Retina (tissue), 1 donor: ENCODE measurements at places on chromosomes 4 and X.

DNA sequence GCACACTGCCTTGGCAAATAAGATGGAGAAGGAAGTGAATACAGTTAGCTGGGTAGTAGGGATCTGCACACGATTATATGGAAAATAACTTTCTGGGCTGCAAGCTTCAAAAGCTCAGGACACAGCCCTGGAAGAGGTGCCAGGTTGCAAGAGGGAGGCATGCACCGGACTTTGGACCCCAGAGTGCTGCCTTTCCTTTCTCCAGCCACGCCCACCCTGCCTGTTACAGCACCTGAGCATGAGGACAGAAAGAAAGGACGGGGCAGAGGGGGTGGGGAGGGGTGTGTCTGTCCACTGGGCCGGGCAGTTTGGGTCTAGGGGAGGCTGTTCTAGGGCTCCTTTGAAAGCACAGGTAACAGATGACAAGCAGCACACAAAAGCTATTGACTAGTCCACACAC is 152.8 kb downstream of the ENPP6 start:
- DNase-seq = no peak

DNA sequence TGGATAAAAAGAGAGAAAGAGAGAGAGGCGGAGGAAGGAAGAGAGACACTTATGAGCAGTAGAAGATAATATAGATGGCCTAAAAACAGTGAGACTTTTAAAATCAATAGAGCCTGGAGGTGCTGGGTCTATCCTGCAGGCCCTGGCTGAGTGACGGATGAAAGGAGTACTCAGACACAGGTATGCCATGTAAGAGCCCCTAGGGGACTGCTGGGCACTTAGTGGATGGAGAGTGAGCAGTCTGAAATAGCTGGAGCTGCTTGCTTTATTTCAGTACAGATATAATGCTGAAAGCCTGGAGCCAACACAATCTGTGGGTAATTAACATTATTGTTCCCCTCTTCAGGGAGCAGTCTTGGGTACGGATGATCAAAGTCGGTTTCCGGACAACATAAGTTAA is 578.6 kb downstream of the SPOCK3 start:
- no peak for DNase-seq

DNA sequence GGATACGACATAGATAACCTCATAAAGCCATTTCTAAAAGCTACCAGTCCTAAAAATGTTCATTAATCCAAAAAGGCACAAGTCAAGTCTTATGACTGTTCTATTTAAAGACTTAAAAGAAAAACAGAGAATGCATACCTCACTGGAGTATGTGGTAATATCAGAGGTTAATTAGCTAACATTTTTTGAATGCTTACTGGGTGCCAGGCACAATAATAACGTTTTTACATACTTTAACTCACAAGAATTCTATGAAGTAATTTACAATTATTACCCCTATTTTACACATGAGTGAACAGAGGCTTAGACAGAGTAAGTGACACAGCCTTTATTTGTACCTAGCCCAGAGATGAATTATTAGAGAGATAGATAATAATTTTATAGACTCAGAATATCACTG is 207.5 kb downstream of the PDGFC start:
- DNase-seq = no peak

DNA sequence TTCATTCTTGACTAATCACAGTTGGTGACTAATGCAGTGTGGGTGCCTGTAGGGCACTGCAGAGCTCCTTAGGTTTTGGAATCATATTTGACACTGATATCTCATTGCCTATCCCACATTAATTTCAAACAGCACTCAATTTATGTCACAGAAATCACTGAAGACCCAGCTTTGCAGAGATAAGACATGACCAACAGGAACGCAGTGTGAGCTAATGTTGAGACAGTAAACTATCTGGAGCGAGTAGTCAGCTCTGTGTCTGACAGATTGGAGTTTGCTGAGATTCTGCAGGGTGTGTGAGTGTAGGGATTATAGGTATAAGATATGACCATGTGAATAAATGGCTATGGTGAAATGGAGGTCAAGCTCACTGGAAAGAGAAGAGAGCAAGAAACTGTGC is 1586.1 kb upstream of the AGA start:
- DNase-seq = no peak

- DNase-seq = no peak
Observed at GRCh38 chr4:176534566-176534965, 214.8 kb downstream of the SPCS3 start.

- no peak for DNase-seq
Observed at GRCh38 chr4:145418739-145419138, 62.9 kb upstream of the SMAD1 start.

- DNase-seq = no peak
Observed at GRCh38 chrX:19554786-19555185, 39.5 kb upstream of the MAP3K15 start.

DNA sequence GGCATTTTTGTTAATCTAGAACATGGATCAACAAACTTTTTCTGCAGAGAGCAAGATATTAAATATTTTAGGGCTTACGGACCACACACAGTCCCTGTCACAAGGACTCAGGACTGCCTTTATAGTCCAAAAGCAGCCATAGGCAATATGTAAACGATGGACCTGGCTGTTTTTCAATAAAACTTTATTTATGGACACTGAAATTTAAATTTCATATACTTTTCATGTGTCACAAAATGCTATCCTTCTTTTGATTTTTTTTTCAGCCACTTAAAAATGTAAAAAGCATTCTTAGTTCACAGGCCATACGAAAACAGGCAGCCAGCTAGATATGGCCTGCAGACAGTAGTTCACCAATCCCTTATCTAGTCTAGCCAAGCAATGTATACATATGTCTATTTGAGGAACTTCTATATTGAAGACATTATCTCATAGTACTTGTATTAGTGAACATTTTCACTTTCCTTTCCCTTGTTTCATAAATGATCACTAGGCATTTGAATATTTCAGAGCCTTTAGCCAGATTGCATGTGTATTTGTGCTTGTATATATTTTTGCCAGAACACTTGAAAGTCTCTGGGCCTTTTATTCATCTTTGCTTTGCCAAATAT is 350.9 kb downstream of the RPA4 start:
- no peak for DNase-seq

DNA sequence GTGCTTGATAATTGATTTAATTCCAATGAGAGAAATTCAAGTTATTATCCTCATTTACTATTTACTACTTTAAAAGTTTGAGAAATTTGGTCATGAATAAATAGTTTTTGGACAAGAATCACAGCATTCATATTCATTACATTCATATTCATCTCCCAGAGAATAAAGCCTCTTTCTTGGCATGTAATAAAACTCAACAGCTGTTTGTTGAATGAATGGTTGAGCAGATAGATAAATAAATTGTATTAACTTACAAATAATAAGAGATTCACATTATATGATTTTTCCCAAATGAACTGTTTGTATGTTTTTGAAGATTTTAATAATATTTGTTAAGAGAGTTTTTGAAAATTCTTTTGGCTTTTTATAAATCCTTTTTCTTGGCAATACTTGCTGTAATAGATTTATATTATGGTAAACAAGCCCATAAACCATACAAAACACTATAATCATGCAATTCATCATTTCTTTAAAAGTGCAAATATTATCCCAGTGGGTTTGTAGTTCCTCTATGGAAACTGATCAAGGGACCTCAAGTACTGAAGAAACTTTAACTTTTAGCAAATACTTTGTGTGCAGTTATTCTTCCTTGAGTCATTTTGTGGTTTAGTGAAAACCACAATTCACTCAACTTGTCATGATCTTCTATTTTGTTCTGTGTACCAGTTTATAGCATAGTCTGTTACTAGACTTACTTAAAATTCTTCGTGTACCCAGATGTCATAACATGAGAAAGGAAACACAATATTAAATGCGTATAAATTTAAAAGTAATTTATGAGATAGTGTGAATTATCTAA is 371.8 kb downstream of the ADGRL3 start:
- DNase-seq = no peak

GRCh38 chrX:119605464-119606279 is 552 bp downstream of the NKRF start:
- DNase-seq = peak; percentile 53

GRCh38 chrX:133840415-133840814 is 145.0 kb downstream of the GPC3 start:
- no peak for DNase-seq

DNA sequence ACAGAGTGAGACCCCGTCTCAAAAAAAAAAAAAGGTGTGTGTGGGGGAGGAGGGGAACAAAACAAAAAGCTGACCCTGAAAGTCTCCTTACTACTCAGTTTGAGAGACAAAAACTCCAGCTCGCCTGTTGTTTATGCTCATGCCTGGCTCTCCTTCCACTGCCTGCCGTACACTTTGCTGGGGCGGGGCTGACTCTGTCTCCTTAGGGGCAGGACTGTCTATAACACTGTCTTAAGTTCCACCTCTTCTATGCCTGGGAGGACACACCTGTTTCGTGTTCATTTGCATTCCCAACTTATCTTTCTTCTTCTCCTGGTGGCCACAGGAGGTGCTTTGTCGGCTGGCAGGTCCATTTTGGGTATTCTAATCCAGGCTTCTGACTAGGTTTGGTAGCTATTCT is 81.4 kb downstream of the MTNR1A start:
- no peak for DNase-seq
